ENCODE measurements at places on chromosomes 5 and 9. TPM values are rescaled to one million over a fixed set of nuclear protein-coding genes. Genes with fewer than 3 reads are reported as not detected.

GRCh38 chr9:134150557-134151214, 13.7 kb downstream of the RNU6ATAC start:
- no peak overlapping the region for H3K4me3 ChIP-seq
- H3K4me1 ChIP-seq, result no peaks in the 10 kb centered on the region
- no peak for DNase-seq
- H3K36me3 ChIP-seq, result peaks cover 42% of the 10 kb centered on the region

- no peaks in the 10 kb centered on the region for H3K27me3 ChIP-seq
- no peaks in the 10 kb centered on the region for H3K4me1 ChIP-seq
- no peak overlapping the region for H3K4me3 ChIP-seq
- DNase-seq, result no peak
Observed at GRCh38 chr9:129368444-129368978, 190.4 kb upstream of the IER5L start.

DNA sequence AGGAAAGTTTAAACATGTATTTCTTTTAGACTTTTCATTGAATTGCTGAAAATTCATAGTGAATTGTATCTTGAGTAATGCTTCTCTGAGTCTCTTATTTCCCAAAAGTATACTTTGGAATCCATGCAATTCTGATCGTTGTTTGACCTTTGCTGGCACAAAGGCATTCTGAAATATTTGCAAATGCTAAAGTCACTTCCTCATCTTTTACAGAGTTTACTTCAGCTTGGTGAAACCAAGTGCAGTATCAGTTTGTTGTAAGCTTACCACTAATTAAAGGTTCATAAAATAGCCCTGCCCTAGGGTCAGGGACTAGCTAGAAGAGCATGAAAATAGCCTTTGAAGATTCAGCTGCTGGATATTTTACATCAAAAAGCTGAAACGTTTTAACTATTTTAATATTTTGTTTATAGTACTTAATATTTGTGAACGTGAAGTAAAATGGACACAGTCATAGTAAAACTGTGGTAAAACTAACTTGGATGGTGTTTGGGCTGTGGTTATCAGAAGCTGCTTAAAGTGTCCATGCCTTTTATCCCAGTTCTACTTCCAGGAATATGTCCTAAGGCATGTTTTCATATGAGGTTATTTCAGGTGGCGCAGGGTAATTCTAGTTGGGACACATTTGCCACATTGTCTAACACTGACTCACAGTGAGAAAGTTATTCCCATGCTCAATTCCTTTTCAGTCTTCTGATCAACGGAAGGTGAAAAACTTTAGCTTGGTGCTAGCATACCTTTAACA, 45.3 kb downstream of the SLC22A5 start:
- peaks cover 62% of the 10 kb centered on the region for H3K4me1 ChIP-seq
- H3K27ac ChIP-seq, result peak overlapping the region; percentile 73
- peaks cover 18% of the 10 kb centered on the region for H3K36me3 ChIP-seq
- H3K27me3 ChIP-seq, result no peaks in the 10 kb centered on the region

RGS7BP gene
- not detected for total RNA-seq

MLANA gene
- not detected for total RNA-seq

MTX3 gene
- total RNA-seq, result 13.3 TPM

- H3K4me3 ChIP-seq, result no peak overlapping the region
- H3K27me3 ChIP-seq, result no peaks in the 10 kb centered on the region
- no peak overlapping the region for H3K27ac ChIP-seq
- no peaks in the 10 kb centered on the region for H3K36me3 ChIP-seq
- DNase-seq, result no peak
Observed at GRCh38 chr5:74392711-74393351, 247.7 kb downstream of the ENC1 start.

DNA sequence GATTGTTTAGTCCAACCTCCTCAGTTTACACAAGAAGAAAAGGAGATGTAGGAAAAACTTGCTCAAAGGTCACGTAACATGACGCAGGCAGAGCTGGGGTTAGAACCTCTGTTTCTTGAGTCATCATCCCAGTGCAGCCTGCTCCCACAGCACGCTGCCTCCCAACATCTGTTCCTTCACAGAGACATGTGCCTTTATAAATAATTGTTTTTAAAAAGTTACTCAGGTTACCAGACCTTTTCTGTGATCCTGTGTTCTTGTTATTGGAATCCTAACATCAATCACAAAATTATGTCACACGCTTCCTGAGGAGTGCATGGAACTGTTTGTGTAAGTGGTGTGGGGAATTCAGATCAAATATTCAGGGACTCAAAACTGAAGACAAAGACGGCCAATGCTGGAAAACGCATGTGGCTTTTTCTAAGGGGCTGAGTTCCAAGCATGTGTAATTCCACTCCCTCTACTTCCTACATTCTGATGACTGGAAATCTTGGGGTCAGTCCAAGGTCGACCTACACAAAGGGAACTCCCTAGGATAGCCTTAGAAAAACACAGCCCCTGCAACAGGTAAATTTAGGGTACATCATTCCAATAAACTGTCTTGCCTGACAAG, 184.3 kb downstream of the TSSK1B start:
- no peak overlapping the region for H3K4me3 ChIP-seq
- H3K36me3 ChIP-seq, result no peaks in the 10 kb centered on the region
- no peaks in the 10 kb centered on the region for H3K27me3 ChIP-seq
- no peak overlapping the region for H3K27ac ChIP-seq

DNA sequence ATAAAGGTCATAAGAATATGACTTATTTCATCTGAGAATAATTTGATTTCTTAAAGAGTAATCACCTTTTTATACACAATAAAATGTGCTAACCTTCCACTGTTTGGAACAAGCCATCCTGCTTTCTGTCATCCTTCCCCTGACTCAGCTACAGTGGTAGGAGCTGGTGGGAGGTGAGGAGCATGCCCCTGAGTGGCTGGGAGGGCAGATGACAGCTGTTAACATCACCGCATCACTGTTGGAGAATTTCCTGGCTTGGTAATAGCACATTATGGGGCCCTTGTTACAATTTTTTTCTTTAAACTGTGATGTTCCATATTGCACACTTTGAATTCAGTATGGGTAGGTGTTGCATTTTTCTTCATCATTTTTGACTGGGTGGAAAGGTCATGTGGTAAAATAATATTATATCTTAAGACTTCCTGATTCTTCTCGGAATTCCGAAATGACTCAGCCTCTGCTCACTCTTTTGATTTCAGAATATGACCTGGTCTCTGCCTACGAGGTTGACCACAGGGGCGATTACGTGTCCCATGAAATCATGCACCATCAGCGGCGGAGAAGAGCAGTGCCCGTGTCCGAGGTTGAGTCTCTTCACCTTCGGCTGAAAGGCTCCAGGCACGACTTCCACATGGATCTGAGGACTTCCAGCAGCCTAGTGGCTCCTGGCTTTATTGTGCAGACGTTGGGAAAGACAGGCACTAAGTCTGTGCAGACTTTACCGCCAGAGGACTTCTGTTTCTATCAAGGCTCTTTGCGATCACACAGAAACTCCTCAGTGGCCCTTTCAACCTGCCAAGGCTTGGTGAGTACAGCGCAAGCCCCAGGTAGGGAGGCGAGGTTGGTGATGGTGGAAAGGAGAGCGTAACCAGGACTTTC, 5.8 kb downstream of the ADAMTS16 start:
- no peaks in the 10 kb centered on the region for H3K36me3 ChIP-seq
- peaks cover 4% of the 10 kb centered on the region for H3K4me1 ChIP-seq
- no peak overlapping the region for H3K4me3 ChIP-seq
- H3K27me3 ChIP-seq, result peaks cover 8% of the 10 kb centered on the region

DNA sequence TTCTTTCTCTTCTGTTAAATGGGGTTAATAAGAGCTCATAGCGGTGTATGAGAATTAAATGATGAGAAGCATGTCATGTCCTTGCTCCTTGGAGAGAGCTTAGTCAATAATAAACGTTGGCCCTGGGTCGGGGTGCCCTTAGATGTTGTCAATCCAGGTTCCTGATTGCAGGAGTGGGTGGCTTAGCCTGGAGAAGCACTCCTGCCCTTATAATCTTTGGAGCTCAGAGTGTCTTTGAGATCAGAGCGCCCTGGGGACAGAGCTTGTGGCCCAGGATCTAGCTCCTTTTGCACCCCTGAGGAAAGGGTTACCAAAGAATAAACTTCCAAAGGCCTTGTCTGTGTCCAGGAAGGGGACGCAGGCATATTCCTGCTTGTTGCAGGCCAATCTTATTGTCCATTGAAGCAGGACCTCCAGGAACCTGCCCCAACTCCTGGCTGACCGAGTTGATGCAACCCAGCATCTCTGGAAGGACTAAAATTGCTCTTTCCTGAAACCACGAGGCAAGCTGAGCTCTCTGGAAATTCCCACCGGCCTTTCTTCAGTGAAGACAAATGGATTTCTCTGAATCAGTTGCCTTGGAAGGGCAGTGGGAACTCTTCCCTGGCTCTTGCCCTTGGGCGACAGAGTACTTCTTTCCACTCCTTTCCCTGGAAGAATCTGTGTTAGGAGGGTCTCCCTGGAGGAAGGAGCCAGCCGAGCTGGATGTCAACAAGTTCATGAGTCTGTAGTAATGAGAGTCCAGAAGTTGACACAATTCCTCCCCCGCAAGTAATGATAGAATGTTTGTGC, 6.4 kb upstream of the AMBP start:
- H3K27me3 ChIP-seq, result no peaks in the 10 kb centered on the region
- H3K4me1 ChIP-seq, result no peaks in the 10 kb centered on the region
- H3K36me3 ChIP-seq, result no peaks in the 10 kb centered on the region
- no peak overlapping the region for H3K27ac ChIP-seq

- peaks cover 91% of the 10 kb centered on the region for H3K4me1 ChIP-seq
- H3K4me3 ChIP-seq, result peak overlapping the region; percentile 32
- peak overlapping the region; percentile 94 for H3K27ac ChIP-seq
- H3K27me3 ChIP-seq, result no peaks in the 10 kb centered on the region
- peaks cover 91% of the 10 kb centered on the region for H3K36me3 ChIP-seq
- peak; percentile 78 for DNase-seq
Observed at GRCh38 chr9:120909904-120910303, 16.7 kb downstream of the TRAF1 start.

DNA sequence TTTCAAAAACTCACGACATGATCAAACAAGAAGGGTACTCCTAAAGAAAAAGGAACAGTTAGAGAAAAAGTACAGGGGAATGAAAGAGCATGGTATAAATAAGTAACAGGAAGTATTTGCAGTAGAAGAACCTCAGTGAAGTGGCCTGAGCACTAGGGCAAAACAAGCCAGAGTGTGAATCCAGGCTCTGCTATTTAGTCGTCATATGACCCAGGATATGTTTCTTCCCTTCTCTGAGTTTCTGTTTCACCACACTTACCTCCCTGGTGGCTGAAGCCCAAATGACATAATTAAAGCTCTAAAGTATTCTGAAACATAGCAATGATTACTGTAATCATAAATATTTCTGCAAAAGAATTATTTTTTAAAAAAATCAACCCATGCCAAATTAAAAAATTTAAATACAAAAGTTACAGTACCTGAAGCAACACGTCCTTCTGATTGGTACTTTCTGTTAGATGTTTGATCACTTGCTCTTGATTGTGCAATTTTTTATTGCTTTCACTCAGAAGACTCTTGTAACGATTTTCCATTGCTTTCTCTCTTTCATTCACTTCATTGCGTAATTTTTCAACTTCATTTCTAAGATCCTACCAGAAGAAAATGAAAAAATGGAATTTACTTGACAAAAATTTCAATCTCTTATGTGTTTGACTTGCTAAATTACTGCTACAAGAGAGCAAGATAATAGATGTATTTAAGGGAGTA, 88.9 kb downstream of the CDK5RAP2 start:
- no peak overlapping the region for H3K27ac ChIP-seq
- no peak overlapping the region for H3K4me3 ChIP-seq
- H3K4me1 ChIP-seq, result peaks cover 2% of the 10 kb centered on the region

DNA sequence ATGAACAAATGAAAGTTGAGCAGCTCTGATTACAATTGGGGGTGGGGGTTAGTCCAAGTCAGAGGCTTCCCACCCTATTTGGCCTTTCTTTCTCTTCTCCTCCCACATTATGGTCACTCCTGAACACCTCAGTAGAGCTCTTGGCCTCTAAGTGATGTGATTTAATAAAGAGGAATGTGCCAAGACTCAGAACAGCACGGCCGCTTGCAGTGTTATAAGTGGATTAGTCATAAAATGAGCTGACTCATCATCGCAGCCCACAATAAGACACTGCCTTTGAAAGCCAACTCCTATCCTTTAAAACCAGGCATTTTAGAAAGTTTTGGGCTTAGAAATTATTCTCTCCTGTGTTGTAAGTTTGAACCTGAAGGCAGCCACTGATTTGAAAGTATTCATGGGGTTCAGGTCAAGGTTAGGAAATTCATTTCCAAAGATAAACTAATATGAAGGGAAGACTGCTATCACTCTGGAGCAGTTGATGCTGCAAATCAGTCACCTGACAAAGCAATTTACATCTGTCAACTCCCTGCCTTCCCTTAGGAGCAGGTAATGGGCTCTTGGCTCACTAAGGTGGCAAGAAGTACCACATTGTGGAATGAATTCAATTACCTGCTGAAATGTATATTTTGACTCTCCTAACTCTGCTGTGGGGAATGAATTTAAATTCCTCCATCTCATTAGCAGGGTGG, 283.6 kb upstream of the NMUR2 start:
- no peak overlapping the region for H3K27ac ChIP-seq
- no peak overlapping the region for H3K4me3 ChIP-seq
- no peak for DNase-seq

DNA sequence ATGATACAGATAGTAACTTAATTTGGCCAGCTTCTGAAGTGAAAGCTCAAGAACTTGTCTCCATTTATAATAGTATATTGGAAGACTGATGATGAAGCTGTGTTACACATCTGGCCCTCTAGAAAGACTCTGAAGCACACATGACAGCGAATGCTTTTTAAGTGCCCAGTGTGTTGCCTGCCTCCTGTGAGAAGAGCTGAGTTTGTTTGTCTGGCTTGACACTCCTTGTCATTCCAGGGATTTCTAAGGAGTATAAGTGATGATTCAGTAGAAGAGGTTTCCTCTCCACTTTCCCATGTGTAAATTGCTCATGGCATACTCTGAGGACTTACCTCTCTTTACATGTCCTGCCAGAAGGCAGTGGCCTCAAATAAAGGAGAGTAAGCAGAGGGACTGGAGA, 30.4 kb upstream of the LRRTM2 start:
- no peak overlapping the region for H3K27ac ChIP-seq
- peaks cover 12% of the 10 kb centered on the region for H3K36me3 ChIP-seq
- DNase-seq, result no peak
- H3K27me3 ChIP-seq, result peaks cover 2% of the 10 kb centered on the region
- H3K4me1 ChIP-seq, result peaks cover 6% of the 10 kb centered on the region
- no peak overlapping the region for H3K4me3 ChIP-seq

- H3K4me3 ChIP-seq, result no peak overlapping the region
- no peaks in the 10 kb centered on the region for H3K36me3 ChIP-seq
- no peak for DNase-seq
- H3K27ac ChIP-seq, result no peak overlapping the region
Observed at GRCh38 chr5:89722538-89722937, 687.0 kb downstream of the CETN3 start.

- no peak overlapping the region for H3K27ac ChIP-seq
- H3K4me1 ChIP-seq, result peaks cover 9% of the 10 kb centered on the region
- no peaks in the 10 kb centered on the region for H3K36me3 ChIP-seq
- no peak overlapping the region for H3K4me3 ChIP-seq
Observed at GRCh38 chr5:149938279-149938678, 6.3 kb downstream of the PDE6A start.

NREP gene
- 3.0 TPM for total RNA-seq

DNA sequence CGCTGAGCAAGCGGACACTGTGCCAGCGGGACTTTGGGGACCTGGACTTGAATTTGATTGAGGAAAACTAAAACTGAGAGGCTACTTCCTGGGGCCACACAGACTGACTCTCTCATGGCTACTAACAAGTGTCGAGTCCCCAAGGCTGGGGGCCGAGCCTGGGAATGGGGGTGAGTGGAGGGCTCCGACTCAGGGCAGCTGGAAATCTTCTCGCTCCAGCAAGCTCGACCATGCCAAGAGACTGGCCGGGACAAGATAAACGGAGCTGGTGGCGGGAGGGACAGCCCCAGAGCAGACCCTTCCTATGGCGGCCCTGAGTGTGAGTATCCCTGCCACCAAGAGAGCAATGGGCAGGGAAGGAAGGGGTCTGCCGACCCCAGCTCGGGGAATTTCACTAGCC, 5.6 kb upstream of the KDM3B start:
- H3K4me3 ChIP-seq, result no peak overlapping the region
- H3K27me3 ChIP-seq, result no peaks in the 10 kb centered on the region
- DNase-seq, result no peak
